ENCODE measurements at places on chromosomes 2 and 18.

GRCh38 chr2:170885130-170885791 lies 43.8 kb upstream of the GORASP2 start:
- no peak for DNase-seq

DNA sequence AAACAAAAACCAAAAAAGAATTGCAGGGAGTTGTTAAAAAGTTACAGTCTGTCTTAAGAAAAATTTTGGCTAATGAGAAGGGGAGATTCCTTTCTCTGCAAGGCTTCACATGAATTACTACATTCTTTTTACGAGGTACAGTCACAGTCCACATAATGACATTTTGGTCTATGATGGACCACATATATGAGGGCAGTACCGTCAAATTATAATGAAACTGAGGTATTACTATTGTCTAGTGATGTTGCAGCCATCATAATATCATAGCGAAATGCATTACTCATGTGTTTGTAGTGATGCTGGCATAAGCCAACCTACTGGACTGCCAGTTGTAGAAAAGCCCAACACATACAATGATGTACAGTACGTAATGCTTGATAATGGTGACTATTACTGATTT lies 12.5 kb downstream of the SERPINB7 start:
- DNase-seq = no peak

DNA sequence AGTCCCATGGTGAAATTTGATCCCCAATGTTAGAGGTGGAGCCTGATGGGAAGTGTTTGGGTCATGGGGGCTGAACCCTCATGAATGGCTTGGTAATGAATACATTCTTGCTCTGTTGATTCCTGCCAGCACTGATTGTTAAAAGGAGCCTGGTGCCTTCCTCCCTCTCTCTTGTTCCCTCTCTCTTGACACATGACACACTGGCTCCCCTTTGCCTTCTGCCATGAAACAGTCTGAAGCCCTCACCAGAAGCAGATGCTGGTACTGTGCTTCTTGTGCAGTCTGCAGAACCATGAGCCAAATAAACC lies 30.6 kb upstream of the EPC2 start:
- no peak for DNase-seq

GRCh38 chr2:131093696-131094462 lies 619 bp upstream of the FAM168B start:
- DNase-seq = peak; percentile 55

DNA sequence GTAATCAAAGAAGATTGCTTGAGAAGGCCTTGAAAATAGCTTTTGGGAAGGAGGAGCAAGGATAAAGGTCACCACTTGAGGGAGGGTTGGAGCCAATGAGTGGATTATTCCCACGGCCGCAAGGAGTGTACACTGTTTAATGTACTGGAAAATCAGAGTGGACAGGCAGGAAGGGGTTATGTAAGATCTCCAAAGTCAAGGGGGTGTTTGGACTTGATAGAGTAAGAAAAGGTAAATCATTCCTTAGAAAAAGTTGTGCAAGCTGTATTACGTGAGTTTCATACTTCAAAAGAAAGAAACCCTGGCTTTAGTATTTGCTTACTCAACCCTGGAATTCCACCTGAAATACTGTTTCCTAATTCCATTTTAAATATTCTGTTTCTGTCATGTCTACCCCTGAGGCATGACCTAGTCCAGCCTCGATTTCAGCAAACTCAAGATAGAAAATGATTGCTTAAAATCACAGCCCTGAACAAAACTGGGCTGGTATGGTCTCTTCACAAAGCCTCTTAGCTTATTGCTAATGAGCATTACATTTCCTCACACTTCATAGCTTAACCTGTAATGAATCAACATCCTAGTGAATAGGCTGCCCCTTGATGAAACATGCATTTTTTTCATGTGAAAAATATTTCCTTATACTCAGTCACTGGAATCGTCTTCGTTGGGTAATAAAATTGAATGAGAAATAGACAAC lies 1.1 kb downstream of the MREG start:
- no peak for DNase-seq

DNA sequence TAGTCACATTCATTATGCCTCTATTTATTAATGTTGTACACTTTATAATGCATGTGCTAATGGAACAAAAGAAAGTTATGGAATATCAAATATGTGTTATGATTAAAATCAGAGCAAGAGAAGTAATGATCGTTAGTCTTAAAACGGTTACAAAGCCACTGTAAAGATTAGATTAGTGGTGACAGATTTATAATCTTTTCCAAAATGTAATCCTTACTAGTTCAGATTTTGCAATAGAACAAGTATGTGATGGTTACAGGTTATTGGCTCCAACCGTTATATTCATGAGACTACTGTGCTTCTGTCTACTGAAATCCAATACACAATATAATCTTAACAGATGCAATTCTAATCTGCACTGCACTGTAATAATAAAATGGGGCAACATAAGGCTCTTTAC lies 180.6 kb downstream of the ZNF521 start:
- DNase-seq = no peak

DNA sequence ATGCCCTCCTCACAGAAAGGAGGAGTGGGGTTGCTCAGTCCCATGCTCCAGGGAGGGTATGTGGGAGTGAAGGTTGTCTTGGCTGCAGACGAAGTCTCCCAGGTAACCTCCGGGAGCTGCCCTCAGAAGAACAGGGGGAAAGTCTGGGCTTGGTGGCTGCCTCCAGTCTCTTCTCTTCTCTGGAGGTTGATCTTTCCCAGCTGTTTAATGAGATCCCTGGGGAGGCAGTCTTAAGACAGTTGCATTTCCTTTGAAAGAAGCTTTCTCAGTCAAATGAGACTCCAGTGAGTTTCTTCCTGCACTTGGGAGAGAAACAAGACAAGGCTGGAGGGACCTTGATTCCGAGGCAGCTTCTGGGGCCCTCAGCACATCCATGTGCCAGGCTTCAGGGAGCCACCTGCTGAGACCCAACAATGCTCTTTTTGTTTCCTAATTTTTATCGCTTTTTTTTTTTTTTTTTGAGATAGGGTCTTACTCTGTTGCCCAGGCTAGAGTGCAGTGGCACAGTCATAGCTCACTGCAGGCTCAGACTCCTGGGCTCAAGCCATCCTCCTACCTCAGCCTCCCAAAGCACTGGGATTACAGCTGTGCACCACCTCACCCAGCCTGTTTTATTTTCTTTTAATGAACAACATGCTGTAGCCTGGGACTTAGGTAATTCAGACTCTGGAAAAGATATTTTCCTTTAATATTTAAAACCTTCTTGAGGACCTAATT lies 71.7 kb upstream of the TPO start:
- DNase-seq = no peak

DNA sequence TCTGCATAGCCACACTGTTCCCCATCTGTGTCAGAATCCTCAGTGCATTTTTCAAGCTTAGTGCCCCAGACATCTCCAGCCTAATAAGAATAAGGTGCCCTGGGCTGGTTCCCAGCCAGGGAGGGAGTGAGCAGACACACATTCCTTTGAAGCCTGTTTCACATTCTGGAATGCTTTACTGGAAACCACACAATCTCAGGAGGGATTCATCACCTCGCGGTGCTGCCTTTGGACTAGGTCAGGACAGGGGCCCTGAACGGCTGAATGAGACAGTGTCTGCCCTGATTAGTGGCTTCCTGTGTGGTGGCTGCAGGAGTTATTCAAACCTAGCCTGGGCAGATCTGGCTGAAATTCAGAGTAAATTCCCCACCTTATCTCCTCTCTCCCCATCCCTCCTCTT lies 108.0 kb upstream of the LDAH start:
- no peak for DNase-seq

DNA sequence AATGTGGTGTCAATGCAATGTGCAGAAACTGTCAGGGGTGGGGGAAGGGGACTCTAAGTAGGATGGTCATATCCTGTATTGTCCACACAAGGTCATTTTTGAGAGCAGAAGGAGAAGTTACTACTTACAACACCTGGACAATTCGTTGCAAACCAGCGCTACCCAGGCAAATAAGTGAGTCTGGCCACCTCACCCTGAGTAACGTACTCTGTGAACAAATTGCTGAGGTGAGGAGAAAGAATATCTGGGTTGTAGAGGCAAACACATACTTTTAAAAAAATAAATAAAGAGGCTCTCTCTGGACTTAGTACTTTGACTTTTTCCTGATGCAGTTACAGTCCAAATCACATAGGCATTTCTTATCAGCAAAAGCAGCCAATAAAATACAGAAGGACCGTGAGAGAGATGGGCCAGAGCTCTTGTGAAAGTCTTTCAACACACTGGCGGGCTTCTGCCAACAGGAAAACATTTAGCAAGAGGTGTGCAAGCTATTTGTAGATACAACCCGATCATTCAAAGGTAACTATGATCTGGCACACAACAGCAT lies 268.2 kb upstream of the ID2 start:
- DNase-seq = no peak

- no peak for DNase-seq
Observed at GRCh38 chr18:58042826-58043490, 1.1 kb upstream of the NEDD4L start.

DNA sequence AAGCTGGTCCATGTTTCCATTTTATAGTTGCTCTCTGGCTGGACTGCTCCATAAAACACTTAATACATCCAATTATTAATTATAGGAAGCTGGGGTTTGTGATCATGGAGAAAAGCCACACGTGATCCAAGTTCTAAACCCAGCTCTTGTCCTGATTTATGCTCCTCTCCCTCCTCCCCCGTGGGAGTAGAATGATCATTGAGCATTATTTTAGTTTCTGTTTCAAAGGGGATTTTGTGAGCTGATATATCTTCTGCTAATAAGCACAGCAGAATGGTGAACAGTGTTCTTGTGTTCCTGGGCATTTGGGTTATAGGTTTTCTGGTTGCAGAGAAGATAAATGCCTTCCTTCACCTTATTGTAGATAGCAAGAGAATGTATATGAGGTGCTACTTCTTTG lies 135.7 kb upstream of the TMEM200C start:
- no peak for DNase-seq

DNA sequence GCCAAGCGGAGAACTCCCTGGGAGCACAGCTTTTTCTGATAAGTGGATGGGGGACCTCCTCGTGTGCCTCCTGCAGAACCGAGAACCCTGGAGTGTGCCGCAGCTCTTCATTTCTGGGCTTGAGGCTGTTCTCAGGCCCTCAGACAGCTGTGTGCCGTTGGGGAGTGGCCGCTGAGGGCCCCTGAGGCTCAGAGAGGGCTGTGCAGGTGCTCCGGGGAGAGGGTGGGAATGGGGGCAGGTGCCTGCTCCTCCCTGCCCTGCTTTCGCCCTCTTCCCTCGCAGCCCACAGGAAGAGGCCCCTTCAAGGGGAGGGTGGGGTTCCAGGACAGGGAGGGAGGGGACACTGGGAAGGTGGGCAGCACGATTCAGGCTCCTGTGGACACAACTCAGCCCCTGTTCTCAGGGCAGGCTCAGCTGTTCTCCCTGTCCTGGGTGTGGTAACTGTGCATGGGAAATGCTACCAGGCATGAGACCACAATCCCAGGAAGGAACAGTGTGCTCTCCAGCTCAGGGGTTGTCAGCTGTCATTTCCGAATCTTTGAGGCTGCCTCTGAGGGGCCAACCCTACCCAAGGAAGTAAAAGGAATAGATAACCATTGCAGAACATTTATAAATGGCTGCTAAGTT lies 11.3 kb downstream of the LCT start:
- no peak for DNase-seq

- no peak for DNase-seq
Observed at GRCh38 chr2:12163866-12164265, 417.4 kb downstream of the LPIN1 start.

- no peak for DNase-seq
Observed at GRCh38 chr2:54984476-54984875, 65.8 kb downstream of the RTN4 start.

GRCh38 chr2:236981701-236982485 lies 103.8 kb upstream of the COPS8 start:
- DNase-seq = no peak

DNA sequence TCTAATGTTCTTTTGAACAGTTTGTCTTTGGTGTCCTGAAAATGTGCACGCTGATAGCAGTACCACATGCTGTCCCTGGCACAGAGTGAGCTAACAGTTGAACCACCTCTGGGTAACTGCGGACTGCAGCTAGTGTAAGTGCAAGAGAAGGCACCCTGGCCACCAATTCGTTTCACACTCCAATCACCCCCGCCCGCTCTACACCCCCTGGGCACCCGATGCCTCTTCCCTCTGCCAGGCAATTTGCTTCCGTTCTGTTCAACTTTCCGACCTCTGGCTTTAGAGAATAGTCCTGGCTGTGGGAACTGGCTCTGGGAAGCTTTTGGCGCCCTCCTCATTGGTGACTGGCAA lies 1.4 kb downstream of the DOCK10 start:
- DNase-seq = peak; percentile 67

GRCh38 chr2:113005030-113005509 lies at the start of gene IL36A:
TSS of gene IL36A (plus strand) at chr2:113005459. CDS start at chr2:113005872, 413 bp downstream.
- no peak for DNase-seq

DNA sequence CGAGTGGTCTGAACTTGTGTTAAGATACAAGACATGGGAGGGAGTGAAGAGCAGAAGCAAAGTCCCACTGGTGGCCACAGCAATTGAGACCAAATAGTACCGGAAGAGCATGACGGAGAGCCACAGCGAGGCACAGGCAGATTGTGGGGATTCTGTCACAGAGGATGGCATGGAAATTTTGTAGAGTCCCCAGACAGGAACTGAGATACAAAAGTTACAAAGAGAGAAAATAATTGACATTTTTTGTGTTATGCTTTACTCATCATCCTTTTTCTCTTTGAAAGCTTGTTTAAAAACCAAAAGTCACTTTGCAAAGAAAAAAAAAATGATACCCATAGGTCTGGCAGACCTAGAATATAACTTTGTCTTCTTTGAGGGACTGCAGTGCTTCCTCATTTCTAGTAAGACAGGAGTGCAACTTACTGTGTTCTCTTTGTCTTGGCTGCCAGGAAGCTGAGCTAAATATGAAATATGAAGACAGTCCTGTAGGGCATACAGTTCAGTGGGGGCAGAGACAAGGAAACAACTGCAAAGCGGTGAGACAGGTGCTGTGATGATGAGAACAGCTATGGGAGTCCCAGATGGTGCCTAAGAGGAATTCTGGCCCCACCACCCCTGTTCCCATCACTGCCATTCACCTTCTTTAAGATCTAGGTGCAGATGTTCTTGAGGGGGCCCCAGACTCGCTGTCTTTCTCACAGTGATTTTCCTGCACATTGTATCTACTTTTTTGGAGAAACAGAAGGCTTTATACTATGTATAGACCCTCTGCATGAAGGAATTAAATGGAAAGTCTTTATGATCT lies 5.2 kb downstream of the ARHGAP25 start:
- DNase-seq = no peak

GRCh38 chr2:236661762-236662110 lies 92.1 kb downstream of the ACKR3 start:
- DNase-seq = no peak

DNA sequence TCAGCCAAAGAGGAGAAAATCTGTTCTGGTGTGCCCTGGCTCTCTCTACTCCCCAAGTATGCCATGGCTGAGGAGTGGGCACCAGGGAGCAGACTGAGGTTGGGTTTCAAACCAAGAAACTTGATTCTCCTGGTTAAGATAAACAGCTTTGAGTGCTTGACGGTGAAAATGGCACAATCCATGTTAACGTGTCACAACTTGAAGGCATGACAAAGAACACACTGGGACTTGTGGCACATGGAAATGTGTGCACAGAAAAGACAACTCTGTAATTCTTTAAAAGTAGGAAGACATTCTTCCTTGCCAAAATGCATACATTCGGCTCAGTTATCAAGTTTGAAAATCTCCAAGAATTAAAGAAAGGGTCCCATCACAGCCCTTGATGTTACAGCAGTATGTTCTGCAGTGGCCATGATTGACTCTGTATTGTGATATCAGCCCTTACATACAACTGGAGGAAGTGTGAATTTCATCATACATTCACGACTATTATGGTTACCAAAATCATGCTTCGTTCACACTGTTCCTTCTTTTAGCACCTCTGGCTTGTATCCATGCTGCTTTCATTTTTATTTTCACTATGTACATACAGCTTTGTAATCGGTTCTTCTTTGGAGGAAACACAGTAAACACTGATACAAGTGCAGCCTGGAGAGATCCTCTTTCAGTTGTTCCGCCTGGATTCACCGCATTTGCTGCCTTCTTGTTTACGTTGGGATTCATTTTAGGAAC lies 15.6 kb upstream of the ACTG2 start:
- DNase-seq = no peak

All from stimulated activated CD8-positive, alpha-beta memory T cell treated with anti-CD3 and anti-CD28 coated beads, Interleukin-4, amount 100 ng/mL, for 48 hours (primary cell).